AML-193 (cell line): ENCODE measurements at places on chromosomes 6 and 20.

GRCh38 chr6:135936606-135937005 is 85.1 kb downstream of the PDE7B start:
- DNase-seq: no peak

DNA sequence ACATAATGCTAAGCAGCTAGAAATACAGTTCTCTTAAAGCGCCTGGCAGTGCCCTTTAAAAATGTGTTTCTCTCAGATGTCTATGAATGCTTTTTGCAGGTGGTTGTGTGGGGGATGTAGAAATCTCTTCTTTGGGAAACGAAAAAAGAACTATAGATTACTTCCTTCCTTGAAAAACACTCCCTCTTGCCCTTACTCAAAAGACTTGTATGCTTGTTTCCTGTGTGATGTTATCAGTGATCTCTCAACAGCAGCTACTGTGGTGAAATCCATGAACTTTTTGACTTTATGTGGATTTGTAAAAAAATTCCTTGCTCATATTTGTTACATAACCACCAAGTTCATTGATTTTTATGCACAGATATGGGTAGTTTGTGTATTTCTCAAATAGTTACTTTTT is 916.5 kb downstream of the QKI start:
- no peak for DNase-seq

GRCh38 chr6:84449220-84449619 is 221.8 kb upstream of the CEP162 start:
- no peak for DNase-seq

- DNase-seq: no peak
Observed at GRCh38 chr6:156948807-156949206, 171.6 kb downstream of the ARID1B start.

GRCh38 chr6:26485112-26485780 is 14.9 kb upstream of the BTN1A1 start:
- DNase-seq: no peak
